ENCODE measurements at places on chromosomes 16 and 17.
A peak's percentile ranks its signal among the peaks of the same experiment; 100 is the strongest.

DNA sequence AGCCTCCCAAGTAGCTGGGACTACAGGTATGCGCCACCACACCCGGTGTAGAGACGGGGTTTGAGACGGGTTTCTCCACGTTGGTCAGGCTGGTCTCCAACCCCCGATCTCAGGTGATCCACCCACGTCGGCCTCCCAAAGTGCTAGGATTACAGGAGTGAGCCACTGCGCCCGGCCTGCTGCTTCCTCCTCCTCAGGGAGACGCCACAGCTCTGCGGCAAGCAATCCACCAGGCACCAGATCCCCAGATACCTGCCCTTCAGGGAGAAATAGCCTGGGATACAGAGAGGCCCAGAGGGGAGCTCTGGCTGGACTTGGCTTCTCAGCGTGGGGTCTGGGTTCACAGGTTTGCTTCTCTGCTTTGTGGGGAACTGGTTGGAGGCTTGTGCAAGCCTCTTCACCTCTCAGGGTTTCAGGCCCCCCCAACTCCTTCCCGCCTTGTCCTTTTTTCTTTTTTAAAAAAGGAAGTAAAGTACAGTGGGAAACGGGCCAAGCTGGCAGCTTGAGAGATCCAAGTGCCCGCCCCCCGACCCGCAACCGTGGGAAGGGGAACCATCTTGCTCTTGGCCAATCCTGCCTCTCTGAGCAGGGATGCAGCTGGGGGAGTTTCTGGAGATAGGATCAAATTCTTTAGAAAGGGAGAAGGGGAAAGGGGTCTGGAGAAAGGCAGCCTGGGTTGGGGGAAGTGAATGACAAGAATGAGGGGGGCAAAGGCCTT is 2.6 kb upstream of the SPHK1 start:
- no peak for DNase-seq

- DNase-seq: no peak
Observed at GRCh38 chr17:74190154-74190553, 13.3 kb upstream of the RPL38 start.

DNA sequence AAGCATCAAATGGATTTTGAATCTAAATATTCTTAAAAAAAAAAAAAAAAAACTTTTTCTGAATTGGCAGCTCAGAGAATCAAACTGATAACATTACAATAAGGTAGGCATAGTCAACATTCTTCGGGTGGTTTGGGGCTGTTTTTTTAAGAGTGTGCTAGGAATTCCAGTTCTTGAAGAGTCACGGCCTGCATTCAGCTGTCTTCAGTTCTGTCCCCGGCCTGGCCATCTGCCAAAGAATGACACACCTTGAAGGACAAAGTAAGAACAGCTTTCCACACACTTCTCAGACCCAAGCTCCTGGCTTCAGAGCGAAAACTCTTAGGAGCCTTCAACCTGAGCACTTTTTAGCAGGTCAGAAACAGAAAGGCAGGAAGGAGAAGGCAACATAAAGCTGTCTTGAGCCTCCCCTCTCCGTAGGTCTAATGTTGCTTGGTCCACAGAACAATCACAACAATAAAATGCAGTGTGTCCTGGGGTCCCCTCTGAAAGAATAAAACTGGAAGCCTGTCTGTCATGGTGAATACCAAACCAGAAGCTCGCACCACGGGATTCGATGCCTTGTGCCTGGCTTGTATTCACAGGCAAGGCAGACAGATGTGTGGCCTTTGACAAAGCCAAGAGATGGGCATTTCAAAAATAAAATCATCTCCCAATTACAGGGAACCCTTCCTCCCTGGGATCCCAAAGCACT is 524.4 kb upstream of the ZFHX3 start:
- DNase-seq: peak; percentile 48

- no peak for DNase-seq
Observed at GRCh38 chr17:63665527-63666214, 34.3 kb downstream of the LIMD2 start.

DNA sequence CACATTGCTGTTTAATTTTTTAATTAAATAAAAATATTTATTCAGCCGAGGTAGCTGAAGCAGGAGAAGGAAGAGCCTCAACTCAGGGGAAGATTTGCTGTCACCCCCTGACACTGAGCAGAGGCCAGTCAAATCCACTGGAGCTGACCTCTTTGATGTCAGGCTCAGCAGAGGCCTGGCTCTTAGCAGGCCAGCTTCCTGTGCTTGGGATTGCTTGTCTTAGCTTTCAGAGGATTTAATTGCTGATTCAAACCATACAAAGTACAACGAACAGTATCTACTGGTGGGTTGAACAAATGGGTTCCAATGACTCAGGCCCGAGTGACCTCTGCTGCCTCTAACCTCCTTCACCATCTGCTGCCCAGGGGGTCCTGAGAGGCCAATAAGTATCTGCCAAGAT is 417.0 kb upstream of the HSBP1 start:
- DNase-seq: no peak
